ENCODE measurements at places on chromosomes 3 and 15. TPM values are rescaled to one million over a fixed set of nuclear protein-coding genes. Genes with fewer than 3 reads are reported as not detected.
A peak's percentile ranks its signal among the peaks of the same experiment; 100 is the strongest.

GRCh38 chr3:81097889-81098288 lies 663.6 kb downstream of the GBE1 start:
- DNase-seq: no peak

DNA sequence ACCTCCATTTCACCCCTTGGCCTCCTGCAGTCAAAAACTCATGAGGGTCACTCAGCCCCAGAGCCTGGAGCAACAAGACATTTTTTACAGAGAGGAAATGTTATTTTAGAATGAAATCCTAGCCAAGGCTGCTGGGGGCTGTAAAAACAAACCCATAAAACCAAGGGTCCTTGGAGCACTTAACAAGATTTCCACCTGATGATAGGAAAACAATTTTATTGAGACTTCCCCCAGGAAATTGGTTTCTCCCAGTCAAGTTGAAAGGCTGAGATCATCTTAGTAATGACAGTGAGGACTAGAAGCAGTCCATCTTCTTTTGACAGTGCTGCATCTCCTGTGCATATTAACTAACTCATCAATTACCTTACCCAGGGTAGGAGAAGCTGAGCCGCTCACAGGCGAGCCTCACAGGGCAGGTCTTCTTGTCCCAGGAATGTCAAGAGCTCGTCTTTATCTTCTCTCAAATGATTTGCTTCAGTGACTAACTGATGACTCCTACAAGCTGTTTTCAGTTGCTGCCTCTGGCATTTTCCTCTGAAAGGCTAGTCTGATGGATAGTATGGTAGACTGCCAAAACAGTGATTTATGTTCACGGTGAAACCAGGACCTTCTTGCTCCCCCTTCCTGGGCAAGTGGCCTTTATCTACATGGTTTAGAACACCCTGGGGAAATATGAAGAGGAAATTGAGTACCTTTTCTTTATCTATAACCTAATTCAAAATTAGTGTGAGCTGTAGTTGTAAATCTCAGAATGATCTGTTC lies 34.6 kb upstream of the AEN start:
- no peak for DNase-seq

DNA sequence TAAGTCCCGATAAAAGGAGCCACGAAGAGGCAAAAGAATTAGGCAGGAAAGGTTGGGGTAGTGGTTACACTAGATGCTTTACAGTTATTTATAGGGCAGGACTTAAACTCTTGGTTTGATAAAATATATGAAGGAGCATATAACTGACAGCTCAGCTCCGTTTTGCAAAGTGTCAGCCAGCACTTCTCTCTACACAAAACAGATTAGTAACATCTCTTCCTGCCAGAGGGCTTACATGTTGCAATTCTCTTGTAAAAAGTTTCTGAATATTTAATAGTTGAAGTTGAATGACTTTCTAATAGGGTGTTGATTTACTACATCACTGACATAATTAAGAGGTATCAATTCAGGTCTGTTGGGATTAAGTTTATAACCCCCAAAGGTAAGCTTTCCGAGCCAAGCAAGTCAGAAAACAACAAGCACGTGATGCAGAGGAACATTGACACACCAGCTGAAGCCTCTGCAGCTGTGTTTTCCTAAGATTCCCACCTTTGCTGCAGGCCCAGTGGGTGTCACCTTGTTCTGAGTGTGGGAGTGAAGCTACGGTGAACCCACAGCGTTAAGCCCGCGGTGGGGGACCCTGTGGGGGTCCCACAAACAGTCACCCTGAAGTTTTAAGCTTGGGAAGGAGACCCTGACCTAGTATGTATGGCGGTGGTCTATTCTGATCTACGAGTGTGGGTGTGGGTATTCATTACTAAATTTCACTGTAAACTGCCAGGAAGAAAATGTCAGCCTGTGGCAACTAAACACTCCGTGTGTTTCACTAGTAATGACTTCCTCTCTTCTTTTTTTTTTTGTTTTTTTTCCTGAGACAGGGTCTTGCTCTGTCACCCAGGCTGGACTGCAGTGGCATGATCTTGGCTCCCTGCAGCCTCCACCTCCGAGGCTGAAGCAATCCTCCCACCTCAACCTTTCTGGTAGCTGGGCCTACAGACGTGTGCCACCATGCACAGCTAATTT lies 22.0 kb upstream of the ATP13A3 start:
- no peak for DNase-seq

DNA sequence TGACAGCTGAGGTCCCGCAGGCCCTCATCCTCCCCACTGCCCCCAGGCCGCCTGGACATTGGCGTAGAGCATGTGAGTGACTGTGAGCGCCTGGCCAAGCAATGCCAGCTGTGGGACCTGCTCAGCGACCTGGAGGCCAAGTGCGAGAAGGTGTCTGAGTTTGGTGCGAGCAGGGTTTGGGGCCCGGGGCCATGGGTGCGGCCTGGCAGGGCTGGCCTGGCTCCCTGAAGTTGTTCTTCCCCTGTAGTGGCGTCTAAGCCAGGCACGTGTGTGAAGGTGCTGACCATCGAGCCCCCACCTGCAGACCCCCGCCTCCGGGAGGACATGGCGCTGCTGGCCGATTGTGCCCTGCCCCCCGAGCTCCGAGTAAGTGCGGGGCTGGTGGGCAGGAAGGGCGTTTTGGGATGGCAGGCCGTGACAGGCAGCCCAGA lies 4.2 kb downstream of the ABTB1 start:
- DNase-seq: peak; percentile 11

GRCh38 chr3:13451301-13451673 lies 28.8 kb upstream of the HDAC11 start:
- DNase-seq: peak; percentile 22

DNA sequence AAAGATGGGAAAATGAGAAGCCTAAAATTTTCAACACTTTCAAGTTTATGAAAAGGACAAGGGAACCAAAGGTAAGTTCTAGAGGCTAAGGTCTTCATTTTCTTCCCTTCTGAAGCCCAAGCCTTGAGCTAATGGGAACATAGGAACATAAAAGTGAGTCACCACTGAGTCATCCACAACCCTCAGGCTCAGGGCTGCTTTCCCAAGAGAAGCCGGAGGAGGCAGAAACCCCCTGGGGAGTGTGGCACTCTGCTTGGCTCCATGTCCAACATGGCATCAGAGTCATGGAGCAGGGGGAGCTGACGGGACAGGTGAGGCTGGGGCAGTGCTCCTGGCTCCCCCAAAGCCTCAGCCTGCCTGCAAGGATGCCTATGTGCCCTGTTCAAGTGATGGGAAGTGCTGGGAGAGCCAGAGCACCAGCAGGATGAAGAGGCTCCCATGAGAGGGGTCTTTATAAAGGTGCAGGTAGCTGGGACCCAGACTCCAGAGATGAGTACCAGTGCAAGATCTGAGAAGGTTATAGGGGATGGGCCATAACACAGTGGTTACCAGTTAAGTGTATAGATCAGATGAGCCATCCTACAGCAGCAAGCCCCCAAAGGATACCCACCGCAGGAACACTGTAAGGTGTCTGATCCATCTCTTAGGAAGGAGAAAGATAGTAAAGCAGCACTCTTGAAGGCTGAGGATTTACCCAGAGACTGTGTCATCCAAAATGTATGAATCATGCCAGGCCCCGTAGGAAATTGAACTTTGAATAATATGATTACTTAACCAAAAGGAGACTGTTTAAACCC lies 31.8 kb upstream of the RYR3 start:
- no peak for DNase-seq

GRCh38 chr3:37808656-37809055 lies 53.0 kb upstream of the CTDSPL start:
- no peak for DNase-seq

DNA sequence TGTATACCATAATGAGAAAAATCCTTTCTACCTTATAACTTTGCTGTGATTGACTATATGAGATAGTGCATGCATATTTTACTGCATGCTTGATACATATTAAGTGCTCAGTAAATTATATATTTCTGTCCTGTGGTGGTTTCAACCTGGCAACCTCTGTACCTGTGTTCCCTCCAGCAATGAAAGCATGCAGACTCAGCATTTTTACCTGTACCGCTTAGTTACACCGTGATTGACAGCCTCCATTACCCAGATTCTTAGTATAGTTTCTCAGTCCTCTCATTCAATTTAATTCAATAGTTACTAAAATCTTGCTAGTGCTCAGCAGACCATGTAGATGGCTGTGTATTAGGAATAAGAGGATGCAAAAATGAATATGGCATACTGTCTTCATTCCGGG lies 386.0 kb downstream of the EPHA6 start:
- DNase-seq: no peak

GRCh38 chr3:8790529-8790928 lies 21.1 kb upstream of the OXTR start:
- DNase-seq: no peak

Gene XRN1
- total RNA-seq: 74.3 TPM

Gene GOLGA6B
- not detected for total RNA-seq

Gene IL17RE
- total RNA-seq: 1.5 TPM

Gene CCDC39
- total RNA-seq: not detected

Gene SKOR1
- 0.77 TPM for total RNA-seq

Gene CHRNA7
- 3.8 TPM for total RNA-seq

Measured in uterus (tissue), 4 donors.